ENCODE measurements at places on chromosomes 6 and 20.

- DNase-seq: no peak
Measured at GRCh38 chr20:33054791-33055190, 1.1 kb downstream of the BPIFB3 start.

- DNase-seq: no peak
Measured at GRCh38 chr20:57310821-57311514, 18.6 kb upstream of the SPO11 start.

DNA sequence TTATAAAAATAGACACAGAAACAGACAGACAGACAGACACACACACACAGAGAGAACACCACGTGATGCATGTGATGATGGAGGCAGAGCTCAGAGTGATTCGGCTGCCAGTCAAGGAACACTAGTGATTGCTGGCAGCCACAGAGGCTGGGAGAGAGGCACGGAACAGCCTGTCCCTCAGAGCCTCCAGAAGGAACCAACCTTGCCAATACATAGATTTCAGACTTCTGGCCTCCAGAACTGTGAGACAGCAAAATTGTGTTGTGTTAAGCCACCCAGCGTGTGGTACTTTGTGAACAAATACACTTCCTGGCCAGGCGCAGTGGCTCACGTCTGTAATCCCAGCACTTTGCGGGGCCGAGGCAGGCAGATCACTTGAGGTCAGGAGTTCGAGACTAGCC, 9.5 kb upstream of the PARD6B start:
- no peak for DNase-seq

DNA sequence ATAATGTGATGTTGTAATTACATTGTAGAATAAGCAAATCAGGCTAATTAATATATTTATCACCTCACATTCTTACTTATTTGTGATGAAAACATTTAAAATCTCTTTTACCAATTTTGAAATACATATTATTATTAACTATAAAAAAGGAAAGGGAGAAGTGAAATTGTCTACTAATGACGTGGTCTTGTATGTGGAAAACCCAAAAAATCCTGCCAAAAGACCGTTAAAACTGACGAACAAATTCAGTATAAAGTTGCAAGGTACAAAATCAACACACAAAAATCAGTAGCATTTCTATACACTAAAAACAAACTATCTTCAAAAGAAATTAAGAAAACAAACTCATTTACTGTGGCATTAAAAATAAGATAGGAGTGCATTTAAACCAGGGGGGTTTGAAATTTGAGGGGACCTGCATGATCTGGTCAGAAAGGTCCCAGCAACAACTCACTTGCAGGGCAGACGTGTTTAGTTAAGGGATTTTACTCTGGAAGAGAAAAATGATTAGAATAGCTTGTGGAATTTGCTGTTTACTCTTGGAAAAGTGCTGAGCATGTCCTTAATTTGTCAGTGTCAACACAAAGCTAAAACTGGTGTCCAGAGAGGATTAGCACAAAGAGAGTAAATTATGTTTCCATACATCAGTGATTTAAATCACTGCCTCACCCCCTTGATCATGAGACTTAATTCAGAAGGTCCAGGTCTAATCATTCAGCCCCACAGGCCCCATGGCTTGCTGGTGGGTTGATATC, 235.0 kb upstream of the RIN2 start:
- DNase-seq: no peak

GRCh38 chr6:31305703-31306219, 33.9 kb upstream of the HLA-C start:
- DNase-seq: no peak

DNA sequence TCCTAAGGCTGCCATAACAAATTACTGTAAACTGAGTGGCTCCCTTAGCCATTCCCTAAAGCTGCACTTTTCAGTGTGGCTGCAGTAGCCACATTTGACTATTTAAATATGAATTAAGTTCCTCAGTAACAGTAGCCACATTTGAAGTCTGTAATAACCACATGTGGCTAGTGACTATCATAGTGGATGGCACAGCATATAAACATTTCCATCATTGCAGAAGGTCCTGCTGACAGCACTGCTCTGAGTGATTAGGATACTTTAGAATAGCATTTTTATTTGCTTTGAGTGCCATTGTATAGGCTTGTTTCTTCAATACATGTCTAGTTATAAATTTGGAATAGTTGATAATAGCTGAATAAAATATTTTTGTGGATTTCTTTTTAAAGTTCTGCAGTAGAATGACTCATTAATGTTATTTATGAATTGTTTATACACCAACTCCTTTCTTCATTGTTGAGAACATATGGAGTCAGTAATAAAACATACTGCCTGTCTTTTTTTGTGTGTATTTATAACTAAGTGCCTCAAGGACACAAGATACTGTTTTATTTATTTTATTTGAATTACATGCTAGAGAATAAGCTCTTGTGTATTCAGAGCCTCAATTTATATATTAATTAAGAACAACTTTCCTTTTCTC, 217.2 kb downstream of the CDKAL1 start:
- DNase-seq: no peak
